ENCODE measurements at places on chromosomes 3 and 15.

GRCh38 chr3:161673866-161674265, 177.3 kb downstream of the OTOL1 start:
- no peak for DNase-seq

DNA sequence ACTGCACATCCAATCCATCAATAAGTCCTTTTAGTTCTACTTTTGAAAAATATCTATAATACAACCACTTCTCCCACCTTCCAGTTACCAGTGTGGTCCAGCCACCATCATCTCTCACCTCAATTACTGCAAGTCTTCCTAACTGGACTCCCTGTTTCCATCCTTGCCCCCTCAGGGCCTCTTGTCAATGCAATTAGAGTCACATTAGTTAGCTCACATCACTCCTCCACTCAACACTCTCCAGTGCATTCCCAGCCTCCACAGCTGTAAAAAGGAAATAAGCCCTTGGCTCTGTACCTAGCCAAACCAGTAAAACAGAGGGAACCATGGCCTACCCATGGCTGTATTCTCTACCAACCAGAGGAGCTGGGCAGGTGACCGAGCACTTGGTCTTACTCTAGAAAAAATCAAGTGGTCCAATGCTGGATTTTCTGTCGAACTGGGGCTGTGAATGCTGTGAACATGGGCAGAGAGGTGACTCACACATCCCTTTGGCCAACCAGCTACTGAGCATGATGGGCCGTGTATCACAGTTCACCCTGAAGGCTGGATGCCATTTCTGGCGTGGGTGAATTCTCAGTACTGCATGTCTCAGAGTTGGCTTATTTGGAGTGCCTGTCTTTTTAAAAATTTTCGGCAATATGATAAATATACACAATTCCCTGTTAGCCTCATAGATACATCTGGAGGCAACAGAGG, 62.5 kb upstream of the C15orf61 start:
- DNase-seq, result no peak

GRCh38 chr3:61940236-61940635, 378.9 kb downstream of the PTPRG start:
- no peak for DNase-seq

DNA sequence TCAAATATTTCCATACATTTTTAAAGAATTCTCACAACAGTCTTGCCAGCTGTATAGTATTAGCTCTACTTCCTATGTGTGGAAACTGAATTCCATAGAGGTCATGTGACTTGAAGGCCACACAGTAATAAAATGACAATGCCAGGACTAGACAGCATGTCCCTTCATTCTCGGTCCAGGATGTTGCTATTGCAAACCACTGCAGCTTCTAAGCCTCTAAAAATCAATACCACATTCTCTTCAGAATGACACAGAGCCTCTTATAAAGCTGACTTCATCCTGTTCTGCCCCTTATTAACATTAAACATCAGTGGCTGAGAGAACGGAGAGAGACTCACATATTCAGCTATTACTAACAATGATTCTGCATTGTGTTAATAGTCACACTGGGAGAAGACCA, 240.3 kb upstream of the PEX5L start:
- DNase-seq, result peak; percentile 61

- DNase-seq, result peak; percentile 30
These were observed 2.6 kb downstream of the SLMAP start for GRCh38 chr3:57758686-57759085.

DNA sequence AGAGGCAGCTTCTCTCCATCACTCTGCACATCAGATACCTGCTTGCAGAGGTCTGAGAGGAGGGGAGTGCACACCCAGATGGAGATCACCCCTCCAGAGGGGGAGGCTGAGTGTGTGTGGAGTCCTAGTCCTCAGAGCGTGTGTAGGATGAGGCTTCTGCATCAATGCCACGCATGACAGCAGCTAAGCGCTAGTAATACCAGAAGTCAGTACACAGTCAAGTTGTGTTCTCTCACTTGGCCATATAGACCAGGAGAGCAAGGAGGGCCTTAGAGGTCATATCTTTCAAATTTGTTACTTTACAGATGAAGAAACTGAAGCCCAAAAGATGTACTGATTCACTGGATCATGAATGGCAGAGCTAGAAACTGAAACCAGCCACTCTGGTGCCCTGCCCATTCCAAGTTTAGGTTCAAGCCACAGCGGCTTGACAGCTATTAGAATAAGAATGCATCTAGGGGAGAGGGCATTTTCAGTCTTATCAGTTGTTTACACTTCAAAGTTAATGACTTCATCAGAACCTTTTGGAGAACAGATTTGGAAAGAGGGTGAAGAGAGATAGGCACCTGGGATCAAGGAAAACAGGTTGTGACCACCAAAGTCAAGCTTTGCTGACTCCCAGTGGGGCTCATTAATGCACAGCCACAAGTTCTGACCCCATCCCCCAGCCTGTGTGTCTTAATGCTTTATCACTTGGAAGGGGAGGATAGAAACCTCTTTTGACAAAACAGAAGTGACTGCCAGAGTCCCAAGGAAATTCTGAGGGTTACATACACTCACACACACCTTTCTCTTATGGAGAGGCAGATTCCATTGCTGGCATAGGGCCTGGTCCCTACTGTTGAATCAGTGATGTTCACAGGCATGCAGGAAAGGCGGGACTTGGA, 310.3 kb downstream of the CHST2 start:
- no peak for DNase-seq

GRCh38 chr15:60740231-60740630, 261.3 kb upstream of the ICE2 start:
- no peak for DNase-seq

- peak; percentile 34 for DNase-seq
These were observed 172.5 kb upstream of the TLE3 start for GRCh38 chr15:70269991-70270751.

All from AG10803 (cell line).